Stimulated activated CD4-positive, alpha-beta T cell treated with anti-CD3 and anti-CD28 coated beads, Interleukin-12 subunit alpha, Interleukin-12 subunit beta, amount 100 ng/mL, for 48 hours (primary cell): ENCODE measurements at places on chromosomes 16 and 17.

GRCh38 chr17:33038740-33039139, 47.1 kb downstream of the SPACA3 start:
- no peak for DNase-seq

DNA sequence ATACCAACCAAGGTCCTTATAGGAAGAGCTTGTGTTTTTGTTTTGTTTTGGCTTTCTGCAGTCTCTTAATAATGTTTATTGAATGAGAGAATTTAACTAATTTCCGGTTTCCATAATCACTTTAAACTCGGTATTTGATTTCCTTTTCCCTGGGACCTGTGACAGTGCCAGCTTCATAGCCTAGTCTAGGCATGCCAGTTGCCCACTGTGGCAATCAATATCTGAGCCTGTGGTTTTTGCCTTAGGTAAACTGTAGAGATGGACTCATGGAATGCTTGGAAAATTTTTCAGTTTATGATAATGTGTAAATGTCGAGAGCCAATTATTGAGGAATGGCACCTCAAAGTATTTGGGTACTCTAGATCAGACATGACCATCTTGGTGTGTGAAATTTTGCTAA, 78.2 kb downstream of the FTO start:
- DNase-seq = no peak

- no peak for DNase-seq
Measured at GRCh38 chr17:36459601-36460000, 26.9 kb upstream of the ZNHIT3 start.

GRCh38 chr16:8397223-8397622, 193.1 kb downstream of the TMEM114 start:
- DNase-seq = no peak

DNA sequence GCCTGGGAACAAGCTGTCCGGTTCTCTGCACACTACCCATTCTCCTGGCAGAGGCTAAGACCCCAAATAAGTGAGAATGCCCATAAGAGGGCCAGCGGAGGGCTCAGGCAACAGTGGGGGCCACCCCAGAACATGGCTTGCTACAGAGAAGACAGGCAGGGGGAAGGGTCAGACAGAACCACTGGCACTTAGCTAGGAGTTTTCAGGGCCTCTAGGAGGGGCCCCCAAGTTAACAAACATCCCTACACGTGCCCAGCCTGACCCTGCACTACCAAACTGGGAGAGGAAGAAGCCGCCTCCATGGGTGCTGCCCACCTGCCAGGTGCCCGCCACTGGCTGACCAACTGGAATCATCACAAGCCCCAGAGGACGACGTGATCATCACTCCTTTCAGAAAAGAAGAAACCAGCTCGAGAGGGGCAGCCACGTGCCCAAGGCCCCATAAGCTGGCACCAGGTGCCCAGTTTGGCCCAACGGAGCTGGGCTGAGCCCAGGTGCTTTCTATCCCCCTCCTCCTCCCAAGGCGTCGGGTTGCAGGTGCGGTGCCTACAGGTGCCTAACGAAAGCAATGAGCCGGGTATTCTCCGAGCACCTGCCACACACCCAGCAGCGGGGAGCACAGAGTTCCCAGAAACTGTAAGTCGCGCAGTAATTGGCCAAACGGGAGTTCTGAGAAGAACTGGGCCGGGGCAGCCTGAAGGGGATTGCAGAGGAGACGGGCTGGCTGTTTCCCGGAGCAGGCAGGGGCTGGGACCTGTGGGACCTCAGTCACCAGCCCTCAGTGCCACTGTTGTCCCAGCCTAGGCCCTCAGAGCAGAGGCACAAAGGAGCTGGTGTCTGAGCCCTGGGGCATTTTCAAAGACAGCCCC, 13.2 kb downstream of the RPH3AL start:
- DNase-seq = no peak

DNA sequence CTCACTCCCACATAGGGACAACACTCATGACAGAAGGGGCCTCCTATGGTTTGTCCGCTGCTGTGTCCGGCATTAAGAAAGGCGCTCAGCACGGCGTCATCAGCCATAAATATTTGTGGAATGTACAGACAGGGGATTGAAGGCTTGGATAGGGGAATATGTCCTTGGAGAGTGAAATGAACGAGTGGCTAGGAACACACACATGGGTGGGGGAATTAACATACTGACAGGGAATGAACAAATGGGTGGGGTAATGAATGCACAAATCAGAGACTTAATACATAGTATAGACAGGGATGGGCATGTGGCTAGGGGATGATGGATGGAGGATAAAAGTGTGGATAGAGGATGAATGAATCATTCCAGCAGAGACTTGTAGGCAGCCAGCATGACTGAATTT, 154.0 kb upstream of the HSBP1 start:
- DNase-seq = no peak

DNA sequence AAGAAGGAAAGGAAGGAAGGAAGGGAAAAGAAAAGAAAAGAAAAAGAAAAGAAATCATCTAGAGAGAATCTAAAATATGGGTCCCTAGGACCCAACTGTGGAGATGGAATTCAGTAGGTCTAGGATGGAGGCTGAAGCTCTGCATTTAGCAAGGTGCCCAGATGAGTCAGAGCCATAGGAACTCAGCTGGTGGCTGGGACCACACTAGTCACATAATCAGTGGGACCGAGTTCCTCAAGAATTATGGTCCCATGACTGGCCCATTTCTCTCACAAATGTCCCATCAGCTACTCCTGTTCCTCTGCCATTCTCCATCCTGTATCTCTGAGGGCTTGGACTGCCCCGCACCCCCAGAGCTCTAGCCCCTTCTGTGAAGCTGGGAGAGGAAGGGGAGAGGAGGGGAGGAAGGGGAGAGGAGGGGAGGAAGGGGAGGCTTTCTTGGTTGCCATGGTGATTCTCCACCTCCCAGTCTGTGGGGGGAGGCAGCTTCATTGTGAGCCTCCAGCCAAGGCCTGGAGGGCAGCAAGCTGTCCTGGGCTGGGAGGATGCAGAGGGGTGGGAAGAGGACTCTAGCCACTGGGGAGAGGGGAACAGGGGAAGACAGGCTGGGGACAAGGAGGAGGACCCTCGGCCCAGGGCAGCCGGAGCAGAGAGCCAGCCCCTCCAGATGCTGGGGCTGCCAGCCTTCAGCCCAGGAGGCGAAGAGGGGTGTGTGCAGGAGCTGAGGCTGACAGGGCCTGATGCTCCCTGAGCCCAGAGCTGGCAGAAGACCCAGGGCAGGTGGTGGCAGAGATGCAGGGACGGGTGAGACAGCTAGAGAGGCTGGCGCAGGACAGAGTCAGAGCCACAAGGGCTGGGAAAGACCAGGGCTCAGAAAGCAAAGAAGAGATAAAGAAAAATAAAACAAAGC, 37.8 kb upstream of the LHX1 start:
- no peak for DNase-seq

GRCh38 chr17:27414271-27414670, 42.0 kb upstream of the KSR1 start:
- no peak for DNase-seq

DNA sequence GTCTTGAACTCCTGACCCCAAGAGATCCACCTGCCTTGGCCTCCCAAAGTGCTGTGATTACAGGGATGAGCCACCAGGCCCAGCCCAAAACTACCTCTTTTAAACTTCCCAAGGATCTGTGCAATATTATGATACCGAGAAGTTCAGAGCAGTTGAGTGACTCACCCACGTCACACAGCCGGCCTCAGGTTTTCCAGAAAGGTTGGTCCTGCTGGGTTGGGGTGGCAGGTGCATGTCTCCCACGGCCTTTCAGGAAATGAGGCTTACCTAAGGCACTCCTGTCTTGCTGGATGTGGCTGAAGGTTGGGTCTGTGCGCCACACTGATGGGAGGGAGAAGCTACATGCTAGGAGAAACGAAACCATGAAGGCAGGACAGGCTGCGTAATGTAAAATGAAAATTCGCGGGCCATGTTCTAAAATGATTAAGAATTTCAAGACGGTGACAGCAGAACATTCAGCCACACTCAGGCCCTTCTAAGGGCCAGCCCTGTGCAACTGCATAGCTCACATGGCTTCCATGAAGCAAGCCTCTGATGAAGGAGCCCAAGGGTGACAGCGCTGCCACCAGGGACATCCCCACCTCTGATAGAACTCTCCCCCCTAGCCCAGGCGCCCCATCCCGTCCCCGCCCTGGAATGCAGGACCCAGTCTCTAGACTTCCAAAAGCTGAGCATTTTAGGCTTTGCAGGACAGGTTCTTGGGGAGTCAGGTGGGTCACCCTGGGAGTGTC, 6.6 kb upstream of the GLIS2 start:
- DNase-seq = no peak

- DNase-seq = no peak
Measured at GRCh38 chr17:54425671-54426070, 475.0 kb upstream of the TOM1L1 start.

DNA sequence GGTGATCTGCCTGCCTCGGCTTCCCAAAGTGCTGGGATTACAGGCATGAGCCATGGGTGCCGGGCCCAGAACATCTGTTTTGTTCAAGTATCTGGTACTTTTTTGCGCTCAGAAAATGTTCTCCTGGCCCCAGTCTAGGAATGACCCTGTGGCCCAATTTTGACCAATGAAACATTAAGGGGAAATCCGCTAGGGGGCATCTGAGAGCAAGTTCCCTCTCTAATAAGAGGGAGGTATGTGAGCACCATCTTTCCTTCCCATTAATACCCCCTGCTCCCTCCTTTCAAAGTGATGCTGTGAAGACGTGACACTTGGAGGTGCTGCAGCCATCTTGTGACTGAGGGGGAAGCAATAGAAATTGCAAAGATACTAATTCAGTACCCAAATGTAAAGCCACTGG, 16.5 kb upstream of the CLEC3A start:
- DNase-seq = no peak

- no peak for DNase-seq
Measured at GRCh38 chr16:31521368-31521767, 6.3 kb upstream of the AHSP start.

DNA sequence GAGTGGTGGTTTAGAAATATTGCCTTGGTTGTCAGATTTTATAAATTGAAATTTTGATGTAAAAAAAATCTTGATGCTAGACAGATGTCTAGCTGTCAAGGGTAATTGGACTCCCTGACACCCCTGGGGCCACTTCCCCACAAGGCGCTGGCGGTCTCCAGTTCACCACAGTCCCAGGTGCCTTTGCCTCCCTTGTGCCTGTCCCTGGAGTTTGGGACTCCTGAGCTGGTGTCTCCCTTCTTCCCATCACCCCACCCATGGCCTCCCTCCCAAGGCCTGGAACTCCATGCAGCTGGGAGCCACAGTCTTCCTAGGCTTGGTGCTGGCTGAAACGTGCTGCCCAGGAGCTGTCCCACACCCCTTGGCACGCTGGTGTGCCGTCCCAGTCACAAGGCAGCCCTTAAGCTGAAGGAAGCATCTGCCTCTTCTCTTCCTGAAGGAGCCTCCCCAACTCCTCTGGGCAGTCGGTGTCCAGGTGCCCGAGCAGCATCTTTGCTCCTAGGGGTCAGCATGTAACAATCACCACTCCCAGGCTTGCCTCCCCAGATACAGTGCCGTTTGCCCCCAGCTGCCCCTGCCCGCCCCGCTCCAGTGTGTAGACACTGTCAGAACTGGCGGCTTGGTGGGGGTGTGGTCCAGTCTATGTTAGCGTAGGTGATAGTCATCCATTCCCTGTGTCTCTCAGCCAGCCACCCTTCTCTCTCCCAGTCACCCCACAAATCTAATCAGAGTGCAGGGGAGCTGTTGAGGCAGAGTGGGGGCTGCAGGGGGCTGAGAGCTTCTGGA, 26.2 kb downstream of the POLR3E start:
- DNase-seq = no peak

GRCh38 chr17:80086616-80087015, 14.8 kb upstream of the GAA start:
- DNase-seq = no peak
